Stimulated activated CD4-positive, alpha-beta T cell treated with anti-CD3 and anti-CD28 coated beads, Interleukin-1b, Interleukin-23, amount 100 ng/mL, for 4 hours (primary cell): ENCODE measurements at places on chromosomes 3 and 15.
A peak's percentile ranks its signal among the peaks of the same experiment; 100 is the strongest.

DNA sequence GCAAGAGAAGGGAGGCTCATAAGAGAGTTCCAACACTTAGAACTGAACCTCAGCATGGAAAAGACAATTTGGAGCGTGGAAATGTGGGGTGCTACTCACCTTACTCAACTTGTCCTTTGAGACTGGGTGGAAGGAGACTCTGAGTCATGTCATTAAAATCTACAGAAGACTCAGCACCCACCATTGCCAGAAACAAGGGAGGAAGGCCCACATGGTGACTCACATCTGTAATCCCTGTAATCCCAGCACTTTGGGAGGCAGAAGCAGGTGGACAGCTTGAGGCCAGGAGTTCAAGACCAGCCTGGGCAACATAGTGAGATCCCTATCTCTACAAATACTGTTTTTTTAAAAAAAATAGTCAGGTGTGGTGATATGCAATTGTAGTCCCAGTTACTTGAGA lies 161.9 kb upstream of the UBE3A start:
- DNase-seq: no peak

DNA sequence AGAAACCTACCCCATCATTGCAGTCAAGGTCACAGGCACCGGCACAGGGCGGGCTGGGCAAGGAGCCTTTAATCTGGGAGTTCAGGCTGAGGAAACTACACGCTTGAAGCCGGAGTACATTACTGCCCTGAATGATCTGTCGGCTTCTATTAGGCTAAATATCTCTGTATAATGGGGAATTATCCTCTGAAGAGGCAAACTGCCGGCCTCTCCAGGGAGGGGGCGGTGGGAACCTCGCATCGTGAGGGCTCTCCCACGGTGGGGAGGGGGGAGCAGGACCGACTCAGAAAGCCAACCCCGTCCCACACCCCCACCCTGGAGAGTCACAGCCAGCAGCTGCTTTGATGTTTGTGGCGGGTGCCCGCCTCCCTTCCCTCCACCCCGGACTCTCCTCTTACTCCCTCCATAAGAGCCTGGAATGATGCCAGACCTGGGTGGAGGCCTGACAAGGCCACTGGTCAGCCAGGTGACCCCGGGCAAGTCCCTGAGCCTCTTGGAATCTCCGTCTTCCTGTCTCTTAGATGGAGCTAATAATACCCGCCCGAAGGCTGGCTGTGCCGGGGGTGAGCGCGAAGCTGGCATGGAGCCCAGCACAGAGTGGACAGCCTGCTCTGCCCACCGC lies 63.4 kb upstream of the LINGO1 start:
- DNase-seq: no peak

DNA sequence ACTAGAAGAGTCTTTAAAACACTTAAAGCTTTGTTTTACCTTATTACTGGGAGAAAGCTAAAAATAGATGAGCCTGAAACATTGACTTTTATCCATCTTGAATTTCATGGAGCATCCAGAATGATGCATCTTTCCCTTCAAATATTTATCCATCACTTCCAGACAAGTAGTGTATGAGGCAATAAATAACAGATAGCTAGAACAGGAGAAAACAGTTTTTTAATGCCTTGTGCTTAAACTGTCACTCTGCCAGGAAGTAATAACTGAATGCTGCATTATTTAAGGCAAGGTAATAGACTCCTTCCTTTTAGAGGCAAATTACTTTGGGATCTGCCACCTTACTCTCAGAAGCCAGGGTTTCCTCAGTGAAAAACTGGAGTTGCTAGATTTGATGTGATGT lies 225.8 kb upstream of the NAALADL2 start:
- no peak for DNase-seq

DNA sequence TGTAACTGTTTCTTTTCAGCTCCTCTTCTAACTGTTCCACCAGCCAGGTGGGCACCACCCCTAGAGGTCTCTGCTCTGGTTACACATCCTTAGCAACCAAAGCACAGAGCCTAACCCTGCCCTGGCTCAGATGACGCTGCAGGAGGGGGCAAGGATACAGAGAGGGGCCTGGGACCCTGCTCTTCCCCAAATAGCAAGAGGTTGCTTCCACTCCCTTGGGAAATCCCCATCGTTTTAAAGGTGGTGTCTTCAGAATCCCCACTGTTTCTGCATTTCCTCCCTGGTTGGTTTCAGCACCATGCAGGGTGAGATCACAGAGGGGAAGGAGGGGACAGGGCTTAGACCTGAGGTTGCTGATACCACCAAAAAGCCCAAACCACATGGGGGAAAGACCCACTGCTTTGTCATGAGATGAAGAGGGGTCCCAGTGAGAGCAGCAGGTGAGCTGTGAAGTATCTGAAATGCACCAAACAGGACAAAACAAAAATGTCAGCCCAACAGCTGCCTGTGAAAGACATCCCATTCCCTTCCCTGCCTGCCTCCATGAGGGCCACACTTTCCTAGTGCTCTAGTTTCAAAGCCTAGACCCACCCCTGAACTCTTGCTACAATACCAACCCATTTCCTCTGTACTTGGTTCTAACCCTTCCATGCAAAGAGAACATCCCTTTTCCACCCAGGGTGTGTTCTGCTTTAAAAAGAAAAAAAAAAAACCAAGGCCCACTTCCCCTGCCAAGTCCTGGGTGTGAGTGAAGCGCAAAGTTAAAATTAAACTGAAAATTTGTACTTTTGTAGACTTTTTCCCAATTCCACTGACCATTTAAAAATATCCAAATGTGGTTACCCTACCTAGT lies 29.0 kb downstream of the ANP32A start:
- DNase-seq: peak; percentile 24

DNA sequence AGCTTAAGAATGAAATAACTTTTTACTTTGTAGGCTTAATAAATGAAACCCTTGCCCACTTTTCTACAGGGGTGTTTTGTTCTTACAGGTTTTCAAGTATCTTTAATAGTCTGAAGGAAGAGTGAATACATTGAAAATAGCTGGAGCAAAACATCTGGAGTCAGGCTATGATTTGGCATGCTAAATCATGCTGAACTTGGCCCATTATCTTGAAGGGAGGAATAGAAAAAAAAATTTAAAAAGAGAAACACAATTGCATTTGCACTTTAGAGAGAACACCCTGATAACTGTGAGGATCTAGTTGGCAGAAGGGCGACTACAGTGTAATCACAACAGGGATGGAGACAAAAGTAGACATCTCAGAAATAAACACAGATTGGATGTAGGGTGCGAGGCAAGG lies 1.8 kb upstream of the IQGAP1 start:
- no peak for DNase-seq

- DNase-seq: no peak
These were observed 20.3 kb downstream of the STARD9 start for GRCh38 chr15:42595626-42596240.

DNA sequence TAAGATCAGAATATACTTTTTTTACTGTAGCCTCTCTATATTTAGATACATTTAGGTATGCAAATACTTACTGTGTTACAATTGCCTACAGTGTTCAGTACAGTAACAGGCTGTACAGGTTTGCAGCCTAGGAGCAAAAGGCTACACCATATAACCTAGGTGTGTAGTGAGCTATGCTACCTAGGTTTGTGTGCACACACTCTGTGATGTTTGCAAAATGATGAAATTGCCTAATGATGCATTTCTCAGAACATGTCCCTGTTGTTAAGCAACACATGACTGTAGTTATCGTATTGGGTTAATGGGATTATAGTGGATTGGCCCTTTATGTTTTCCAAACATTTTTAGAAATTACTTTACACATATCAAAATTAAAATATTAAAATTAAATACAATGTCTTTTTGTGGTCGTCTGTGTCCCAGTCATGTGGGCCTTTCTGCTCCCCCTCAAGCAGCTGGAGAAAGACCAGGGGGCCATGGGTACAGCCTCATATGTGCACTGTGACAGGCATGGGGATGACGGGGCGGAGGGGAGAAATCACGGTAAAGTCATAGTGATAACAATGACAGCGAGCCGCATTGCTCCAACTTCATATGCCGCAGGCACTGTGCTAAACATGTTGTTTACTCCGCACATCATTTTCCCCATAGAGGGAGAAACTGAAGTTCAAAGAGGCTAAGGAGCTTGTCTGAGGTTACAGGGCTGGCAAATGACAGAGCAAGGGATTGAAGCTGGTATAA lies 27.4 kb upstream of the PLA2G4E start:
- DNase-seq: no peak

- no peak for DNase-seq
These were observed 78.2 kb downstream of the CHAC1 start for GRCh38 chr15:41031232-41032078.

DNA sequence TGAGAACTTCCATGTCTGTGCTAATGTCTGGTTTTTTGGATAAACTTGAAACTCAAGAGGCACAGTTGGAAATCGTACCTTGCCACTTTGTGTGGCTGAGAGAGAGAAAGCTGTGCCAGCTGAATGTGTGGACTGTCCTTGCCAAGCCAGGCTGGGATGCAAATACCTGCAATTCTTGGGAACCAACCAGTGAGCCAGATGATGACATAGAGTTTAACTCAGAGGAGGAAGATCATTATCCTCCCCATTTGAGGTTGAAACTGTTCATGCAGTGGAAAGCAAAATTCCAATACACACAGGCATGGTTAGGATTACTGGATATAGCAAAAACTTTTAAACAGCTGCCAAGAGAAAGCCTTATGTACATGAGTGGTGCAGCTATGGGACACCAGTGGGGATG lies 451.4 kb upstream of the NPAP1 start:
- DNase-seq: no peak

DNA sequence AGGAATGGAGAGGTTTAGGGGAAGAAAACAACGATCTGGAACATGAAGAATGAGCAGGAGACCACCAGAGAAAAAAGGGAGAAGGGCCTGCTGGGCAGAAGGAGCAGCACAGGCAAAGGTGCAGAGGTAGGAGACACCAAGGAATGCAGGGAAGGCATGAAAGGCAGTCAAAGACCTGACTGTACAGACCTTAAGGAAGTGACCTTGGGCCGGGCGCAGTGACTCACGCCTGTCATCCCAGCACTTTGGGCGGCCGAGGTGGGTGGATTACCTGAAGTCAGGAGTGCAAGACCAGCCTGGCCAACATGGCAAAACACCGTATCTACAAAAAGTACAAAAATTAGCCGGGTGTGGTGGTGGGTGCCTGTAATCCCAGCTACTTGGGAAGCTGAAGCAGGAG lies 157.7 kb upstream of the ATP10A start:
- DNase-seq: no peak

DNA sequence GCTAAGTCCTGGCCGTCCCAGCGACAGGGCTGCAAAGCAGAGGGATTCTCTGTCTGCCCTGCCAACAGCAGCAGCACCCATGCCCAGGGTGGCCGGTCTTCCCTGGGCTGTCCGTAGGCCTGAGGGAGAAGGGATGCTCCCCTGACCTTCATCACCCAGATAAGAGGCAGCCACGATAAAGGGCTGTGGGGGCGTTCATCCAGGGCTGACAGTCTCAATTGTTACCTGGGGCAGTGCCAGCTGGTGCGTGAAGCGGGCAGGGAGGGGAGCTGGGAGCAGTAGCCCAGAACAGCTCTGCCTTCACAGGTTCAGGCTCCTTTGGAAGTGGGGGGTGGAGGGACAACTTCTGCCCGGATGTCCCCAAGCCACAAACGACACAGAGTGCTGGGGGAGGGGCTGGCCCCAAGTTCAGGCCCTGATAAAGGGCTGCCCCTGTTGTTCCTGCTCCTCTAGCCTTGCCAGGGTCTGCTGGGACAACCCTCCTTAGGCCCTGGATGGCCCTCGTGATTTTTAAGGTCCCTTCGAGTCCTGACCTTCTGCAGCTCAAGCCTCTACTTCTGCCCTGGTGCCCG lies 94.7 kb downstream of the RAB11A start:
- no peak for DNase-seq

DNA sequence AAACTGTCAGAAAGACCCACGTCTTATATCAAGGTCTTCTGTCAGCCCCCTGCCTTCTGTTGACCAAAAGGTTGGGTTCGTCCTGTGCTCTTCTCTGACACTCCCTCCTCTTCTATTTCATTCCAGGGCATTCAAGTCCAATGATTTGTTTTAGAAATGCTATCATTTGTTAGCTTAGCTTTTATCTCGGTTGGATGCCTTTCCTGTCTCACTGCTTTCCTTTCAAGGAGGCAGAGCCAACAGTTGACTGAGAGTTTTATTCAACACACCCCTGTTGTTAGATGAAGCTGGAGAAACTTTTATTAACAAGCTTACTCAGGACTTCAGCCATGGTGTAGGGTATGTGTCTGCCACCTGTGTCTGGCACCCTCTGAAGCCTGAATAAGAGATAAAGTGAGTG lies 112.0 kb upstream of the SLC7A14 start:
- DNase-seq: no peak

DNA sequence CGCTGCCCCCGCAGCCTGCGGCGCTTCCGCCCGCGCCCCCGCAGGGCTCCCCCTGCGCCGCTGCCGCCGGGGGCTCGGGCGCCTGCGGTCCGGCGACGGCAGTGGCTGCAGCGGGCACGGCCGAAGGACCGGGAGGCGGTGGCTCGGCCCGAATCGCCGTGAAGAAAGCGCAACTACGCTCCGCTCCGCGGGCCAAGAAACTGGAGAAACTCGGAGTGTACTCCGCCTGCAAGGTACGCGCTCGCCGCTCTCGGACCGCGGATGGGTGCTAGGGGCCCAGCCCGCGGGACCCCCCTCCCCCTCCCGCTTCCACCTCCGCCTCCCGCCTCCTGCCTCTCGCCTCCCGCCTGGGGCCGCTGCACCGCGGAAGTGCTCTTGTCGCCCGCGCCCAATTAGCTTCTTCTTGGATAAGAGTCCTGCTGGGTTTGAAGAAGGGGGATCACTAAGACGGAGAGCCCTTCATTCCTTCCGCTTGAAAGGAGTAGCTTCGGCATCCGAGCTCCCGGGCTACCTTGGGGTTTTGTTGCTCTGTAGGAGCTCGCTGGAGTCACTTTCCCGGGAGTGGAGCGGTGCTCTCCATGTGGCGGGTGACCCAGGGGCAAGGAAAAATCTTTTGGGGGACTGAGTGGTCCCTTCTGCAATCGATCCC lies 426 bp downstream of the KAT2B start:
- peak; percentile 47 for DNase-seq

GRCh38 chr15:89494941-89495637 lies 1.3 kb downstream of the RHCG start:
- no peak for DNase-seq

DNA sequence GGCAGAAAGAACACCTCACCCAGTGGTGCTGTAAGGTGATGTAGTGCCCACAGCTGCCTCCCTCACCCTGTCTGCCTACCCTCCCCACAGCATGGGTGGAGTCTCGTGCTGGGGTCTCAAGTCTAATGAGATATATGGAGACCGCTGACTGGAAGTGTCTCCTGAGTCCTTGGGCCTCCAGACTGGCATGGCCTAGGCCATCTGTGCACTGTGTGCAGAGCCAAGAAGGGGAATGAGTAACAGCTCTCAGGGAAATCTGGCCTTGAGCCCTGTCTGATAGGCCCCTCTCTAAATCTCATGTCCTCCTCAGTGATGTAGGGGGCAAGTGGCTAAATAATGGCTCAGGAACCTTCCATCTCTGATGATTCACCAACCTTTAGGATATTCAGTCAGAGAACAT lies 277.4 kb downstream of the PLCL2 start:
- DNase-seq: no peak

DNA sequence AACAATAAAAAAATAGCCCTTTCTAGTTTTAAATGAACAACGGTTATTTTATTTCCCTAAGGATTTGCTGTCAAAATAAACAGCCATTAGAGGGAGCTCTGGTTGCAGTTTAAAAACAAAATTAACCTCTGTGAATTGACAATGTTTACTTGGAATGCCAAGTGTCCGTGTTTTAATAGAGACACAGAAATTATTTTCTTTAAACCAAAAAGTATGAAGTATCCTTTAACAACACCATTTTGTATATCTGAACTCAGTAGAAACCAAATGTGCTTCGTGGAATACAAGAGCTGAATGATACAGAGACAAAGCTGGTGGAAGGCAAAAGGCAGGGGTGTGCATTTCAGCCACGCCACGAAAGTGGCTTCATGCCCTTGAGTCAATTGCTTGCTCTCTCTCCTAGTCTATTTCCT lies 74.4 kb downstream of the MOBP start:
- DNase-seq: no peak
